NCI-H1694 treated with DMSO at 0.1 percent for 48 hours (cell line): ENCODE measurements at places on chromosomes 16 and 17.

- no peak for DNase-seq
These were observed 56.4 kb downstream of the ABR start for GRCh38 chr17:1123393-1123831.

GRCh38 chr16:20956319-20956718, 55.7 kb downstream of the LYRM1 start:
- DNase-seq = no peak

DNA sequence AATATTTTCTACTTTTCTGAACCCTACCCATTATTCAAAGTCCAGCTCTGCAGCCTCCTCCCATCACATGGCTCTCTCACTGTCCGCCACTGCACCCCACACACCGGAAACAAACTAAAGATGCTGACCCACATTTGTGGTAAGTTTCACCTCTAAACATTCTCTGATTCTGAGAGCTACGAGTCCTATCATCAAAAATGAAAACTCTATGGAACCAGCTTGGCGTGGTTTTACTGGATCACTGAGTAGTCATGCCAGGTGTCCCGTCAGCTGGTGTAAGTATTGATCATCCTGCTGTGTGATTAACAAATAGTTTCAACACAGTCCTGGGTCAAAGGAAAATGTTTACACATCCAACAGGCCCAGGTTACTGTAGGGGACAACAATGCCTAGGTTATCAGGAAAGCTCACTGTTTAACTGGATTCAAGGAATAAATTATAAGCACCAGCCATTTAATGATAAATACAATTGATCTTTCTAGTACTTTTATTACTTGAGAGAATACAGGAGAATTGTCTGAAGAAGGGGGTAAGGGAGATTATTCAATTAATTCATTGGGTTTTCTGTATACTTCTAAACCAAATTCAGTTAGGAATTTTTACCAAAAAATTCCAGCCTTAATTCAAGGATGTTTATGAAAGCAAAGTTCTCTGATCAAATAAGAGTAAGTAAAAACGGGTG, 33.9 kb downstream of the CYTH1 start:
- no peak for DNase-seq

GRCh38 chr16:50400967-50401348, 32.2 kb upstream of the BRD7 start:
- no peak for DNase-seq

GRCh38 chr16:88524274-88524972, 45.8 kb upstream of the ZC3H18 start:
- DNase-seq = no peak

DNA sequence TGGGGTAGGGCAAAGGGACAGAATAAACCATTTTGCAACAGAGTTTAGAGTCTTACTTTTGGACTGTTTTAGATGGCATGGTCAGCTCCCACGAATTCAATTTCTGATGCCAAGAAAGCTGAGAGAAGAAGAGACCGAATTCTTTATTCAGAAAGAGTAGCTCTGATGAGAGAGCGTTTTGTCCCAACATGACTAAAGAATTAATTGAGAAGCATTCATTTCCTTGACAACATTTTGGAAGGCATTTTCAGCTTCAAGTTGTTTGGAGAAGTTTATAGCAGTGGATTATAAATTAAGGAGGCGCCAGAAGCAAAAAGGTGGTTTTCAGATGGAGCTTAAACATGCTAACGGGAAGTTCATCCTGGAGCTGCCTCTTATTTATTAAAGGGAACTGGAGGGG, 12.2 kb downstream of the GAN start:
- DNase-seq = no peak

- no peak for DNase-seq
These were observed 531.4 kb downstream of the CDH11 start for GRCh38 chr16:64590513-64590912.

GRCh38 chr16:50425648-50426047, 56.9 kb upstream of the BRD7 start:
- no peak for DNase-seq

- DNase-seq = no peak
These were observed 270.6 kb downstream of the MAF start for GRCh38 chr16:79329967-79330366.

DNA sequence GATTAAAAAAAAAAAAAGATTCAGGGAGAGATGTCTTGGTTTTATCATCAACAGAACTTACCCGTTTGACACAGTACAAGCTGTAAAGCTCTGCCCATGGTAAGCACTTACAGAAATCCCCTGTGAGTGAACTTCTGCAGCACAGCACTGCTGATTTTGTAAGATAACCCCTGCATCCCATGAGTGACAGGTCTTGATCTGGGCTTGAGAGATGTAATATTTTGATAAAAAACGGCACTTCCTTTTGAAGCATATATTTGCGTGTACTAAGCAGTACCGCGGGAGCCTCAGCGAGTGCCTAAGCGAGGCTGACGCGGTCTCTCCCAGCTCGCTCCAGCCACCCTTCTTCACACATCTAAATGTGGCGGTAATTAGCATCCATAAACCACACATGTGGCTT, 50.5 kb downstream of the IKZF3 start:
- DNase-seq = no peak

DNA sequence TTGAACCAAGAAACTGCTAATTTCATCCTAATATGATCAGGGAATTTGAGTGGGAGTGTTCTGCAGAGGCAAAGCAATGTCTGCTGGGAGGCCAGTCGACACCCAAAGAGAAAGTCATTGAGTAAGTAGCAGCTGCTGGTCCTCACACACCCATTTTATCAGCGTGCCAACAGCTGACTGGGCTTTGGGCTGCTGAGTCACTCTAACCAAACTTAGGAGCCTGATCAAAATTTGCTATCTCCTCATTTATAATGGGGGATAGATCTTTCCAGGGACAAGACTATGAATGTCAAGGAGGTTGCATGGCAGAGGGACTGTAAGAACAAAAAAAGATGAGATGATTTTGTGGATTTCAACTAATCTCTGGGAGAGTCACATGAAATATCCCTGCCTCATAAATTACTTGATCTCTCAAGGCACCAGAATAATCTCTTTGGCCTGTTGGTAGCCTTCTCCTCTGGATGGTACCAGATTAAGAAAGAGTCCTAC, 32.9 kb downstream of the CPSF4L start:
- no peak for DNase-seq

- DNase-seq = no peak
These were observed 668.2 kb downstream of the CDH11 start for GRCh38 chr16:64453646-64454045.
